Psoas muscle (tissue), 8 donors: ENCODE measurements at places on chromosomes 6 and 20. TPM values are rescaled to one million over a fixed set of nuclear protein-coding genes. Genes with fewer than 3 reads are reported as not detected.

ACSS1 gene
- polyA plus RNA-seq, result 15.1 TPM

TMC2 gene
- 0.04 TPM for polyA plus RNA-seq

OOEP gene
- not detected for polyA plus RNA-seq

FGD2 gene
- 0.92 TPM for polyA plus RNA-seq

CST5 gene
- not detected for polyA plus RNA-seq

BPIFA1 gene
- not detected for polyA plus RNA-seq

HS3ST5 gene
- polyA plus RNA-seq, result 0.34 TPM

TNFRSF6B gene
- polyA plus RNA-seq, result 16.1 TPM

CD93 gene
- polyA plus RNA-seq, result 9.5 TPM

ULBP1 gene
- 0.10 TPM for polyA plus RNA-seq

ADGRF5 gene
- 14.3 TPM for polyA plus RNA-seq

RBL1 gene
- polyA plus RNA-seq, result 4.6 TPM

ZBTB12 gene
- 2.9 TPM for polyA plus RNA-seq

ULBP3 gene
- polyA plus RNA-seq, result 0.55 TPM

KAT14 gene
- 10.3 TPM for polyA plus RNA-seq

- no peak for DNase-seq
Measured at GRCh38 chr6:168627506-168628175, 186.7 kb downstream of the SMOC2 start.

DNA sequence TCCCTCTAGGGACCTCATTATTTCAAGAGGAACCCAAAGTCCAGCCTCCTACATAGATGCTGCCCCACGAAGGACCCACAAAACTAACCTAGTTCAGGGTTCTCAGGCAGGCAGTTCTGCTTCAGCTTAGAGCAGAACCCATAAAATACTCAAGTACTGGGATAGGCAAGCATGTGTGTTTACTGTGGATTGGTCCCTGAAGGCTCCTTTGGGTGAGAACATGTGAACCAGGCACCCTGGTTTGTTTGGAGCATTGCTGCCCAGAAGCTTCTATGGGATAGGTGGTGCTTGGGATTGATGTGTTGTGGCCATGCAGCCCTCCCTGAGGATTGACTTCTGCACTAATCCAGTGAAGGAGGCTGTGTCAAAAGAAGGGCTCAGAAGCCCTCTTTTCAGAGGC is 14.9 kb upstream of the EFHC1 start:
- no peak for DNase-seq

DNA sequence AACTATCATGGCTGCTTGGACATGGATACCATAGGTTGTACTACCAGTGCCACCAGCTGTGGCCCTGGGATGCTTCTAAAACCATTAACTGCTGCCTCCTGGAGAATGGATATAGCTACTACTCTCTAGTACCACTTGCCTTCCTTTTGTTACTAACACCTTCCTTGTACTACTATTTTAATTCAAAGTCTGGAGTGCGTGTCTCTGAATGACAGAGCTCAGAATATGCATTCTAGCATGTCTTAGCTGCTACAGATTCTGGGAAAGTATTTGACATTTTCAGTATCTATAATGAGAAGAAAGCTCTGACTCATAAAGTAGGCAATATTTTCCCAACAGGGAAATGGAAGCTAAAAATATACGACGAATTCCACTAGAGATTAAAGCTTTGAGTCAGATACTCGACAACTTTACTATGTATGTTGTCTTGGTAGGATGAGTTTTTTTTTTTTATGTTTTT is 112.3 kb downstream of the PFDN4 start:
- DNase-seq, result no peak

- DNase-seq, result no peak
Measured at GRCh38 chr6:2616811-2617210, 133.9 kb downstream of the MYLK4 start.

GRCh38 chr6:44625996-44626395 is 238.5 kb downstream of the CDC5L start:
- no peak for DNase-seq

DNA sequence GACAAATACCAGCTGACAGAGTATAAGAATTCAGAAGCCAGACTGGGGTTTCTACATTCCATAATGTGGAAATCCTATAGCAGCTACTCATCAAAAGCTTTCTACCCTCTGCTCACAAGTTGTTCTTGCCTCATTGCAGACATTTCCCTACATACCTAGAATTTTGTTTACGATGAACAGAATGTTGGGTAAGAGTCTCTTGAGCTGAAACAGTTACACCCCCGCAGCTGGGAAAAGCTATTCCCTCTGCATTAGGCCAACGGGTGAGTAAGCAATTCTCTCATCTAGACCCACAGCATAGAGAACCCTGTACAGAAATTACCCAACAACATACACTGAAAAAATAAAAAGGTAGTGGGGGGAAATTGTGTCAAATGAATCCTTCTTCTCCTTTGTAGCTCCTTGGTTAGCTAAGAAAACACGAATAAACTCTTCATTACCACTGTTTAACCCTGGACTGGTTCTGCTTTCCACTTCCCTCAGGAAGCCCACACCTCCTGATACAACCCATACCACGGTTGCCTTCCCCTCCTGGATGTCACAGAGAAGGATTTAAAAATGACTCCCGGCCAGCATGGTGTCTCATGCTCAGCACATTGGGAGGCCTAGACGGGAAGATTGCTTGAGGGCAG is 215.0 kb upstream of the SHLD1 start:
- DNase-seq, result no peak

GRCh38 chr6:166046226-166046625 is 121.4 kb downstream of the TBXT start:
- no peak for DNase-seq

GRCh38 chr6:168148231-168148849 is 69.3 kb upstream of the FRMD1 start:
- no peak for DNase-seq

GRCh38 chr6:119511024-119511423 is 161.5 kb upstream of the MAN1A1 start:
- DNase-seq, result no peak

GRCh38 chr6:47034926-47035325 is 7.2 kb downstream of the ADGRF1 start:
- no peak for DNase-seq

GRCh38 chr20:35129647-35130069 is 17.5 kb downstream of the EDEM2 start:
- no peak for DNase-seq

DNA sequence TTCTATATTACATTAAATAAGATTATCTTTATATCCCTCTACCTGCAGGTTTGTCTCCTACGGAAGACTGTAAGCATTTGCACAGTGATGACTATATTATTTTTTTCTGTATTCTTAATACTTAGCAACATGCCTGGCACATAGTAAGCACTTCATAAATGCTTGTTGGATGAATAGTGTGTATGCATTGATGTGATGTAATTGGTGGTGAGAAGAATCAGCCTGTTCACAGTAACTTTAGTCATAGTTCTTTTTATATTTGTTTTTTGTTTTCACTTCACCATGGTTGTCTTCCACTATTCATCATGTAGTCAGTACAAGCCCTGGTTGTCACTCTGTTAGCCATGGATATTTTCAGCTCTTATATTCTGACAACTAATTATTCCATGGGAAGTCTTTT is 184.0 kb upstream of the FLRT3 start:
- no peak for DNase-seq

DNA sequence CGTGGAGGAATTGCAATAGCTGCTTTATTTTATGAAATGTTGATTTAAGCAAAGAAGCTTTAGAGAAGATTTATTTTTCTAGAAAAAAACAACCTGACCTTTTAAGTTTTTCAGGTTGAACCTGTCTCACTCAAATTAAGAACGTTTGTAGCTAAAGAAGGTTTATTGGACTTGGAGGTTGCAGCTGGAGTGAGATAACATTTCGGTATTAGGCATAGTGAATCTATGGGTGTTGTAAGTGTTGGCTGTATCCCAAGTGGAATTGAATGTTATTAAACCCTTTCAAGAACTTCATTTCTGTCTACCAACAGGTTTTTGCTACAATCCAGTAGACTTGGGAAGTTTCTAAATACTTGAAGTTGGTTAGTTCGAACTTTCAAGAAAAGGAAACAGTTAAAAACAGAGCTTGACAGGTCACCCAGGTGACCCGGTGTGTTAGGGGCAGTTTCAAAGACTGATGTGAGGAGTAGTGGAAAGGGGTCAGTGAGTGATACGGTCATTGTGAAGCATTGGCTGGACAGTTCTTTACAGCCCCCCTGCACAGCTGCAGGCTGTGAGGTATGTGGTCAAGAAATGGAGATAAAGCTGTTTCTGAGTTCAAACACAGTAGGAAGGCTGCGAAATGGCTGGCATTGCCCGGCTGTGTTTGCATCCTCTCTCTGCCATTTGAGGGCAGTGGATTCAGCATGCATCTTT is 2.4 kb upstream of the TBCC start:
- no peak for DNase-seq

DNA sequence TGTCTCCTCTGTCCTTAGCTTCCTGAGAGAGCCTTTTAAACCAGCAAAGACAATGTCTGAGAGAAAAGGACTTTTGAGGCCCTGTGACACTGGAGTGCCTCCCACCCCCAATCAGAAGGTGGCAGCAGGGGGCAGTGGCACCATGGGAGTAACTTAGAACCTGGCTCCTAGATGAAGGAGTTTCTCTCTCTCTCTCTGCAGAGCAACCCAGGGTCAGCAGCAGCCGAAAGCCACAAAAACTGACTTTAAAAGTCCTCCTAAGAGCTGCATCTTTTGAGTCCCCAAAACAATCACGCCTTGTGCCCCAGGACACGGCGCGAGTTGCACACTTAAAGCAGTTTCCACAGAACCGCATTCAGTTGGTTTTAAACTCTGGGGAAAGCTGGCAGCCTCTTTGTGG is 5.3 kb upstream of the TCP11 start:
- DNase-seq, result peak; percentile 24

DNA sequence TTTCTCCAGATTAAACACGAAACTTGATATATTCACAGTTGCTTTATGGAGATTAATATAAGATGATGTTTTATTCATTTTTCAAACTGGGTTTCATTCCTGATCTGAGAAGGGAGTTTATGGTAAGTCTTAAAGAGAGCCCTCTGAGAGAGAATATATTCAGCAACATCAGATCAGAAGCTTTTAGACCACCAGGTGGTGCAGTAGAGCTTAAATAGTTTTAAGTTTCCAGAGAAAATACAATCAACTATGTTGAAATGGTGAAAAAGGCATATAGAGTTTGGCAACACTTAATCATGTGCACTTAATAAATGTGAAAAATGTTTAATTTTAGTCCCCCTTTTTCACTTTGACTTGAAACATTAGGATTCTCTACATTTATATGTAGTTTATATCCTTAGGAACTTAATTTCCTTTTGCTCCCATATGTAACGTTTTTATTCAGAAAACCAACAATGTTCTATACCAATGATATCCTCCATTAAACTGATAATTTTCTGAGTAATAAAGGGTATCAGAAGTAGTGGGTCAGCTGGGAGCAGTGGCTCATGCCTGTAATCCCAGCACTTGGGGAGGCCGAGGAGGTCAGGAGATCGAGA is 86.4 kb upstream of the CLDN20 start:
- DNase-seq, result no peak

DNA sequence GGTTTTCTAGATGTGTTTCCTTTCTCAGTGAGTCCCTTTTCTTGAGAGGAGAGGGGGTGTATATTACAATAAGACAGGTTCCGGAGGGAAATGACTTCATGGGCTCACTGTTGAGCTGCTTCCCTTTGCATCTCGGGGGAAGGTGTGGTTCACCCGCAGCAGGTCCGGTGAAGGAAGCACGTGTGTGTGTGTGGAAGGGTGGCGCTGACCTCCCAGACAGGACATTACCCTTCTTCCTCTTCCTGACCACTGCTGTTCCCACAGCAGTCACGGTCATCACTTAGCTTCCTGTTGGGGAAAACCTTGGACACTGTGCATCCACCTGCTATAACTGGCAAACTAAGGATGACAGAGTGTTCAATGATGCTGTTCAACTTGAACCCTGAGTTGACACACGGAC is 83.6 kb downstream of the PLEKHG1 start:
- peak; percentile 29 for DNase-seq

DNA sequence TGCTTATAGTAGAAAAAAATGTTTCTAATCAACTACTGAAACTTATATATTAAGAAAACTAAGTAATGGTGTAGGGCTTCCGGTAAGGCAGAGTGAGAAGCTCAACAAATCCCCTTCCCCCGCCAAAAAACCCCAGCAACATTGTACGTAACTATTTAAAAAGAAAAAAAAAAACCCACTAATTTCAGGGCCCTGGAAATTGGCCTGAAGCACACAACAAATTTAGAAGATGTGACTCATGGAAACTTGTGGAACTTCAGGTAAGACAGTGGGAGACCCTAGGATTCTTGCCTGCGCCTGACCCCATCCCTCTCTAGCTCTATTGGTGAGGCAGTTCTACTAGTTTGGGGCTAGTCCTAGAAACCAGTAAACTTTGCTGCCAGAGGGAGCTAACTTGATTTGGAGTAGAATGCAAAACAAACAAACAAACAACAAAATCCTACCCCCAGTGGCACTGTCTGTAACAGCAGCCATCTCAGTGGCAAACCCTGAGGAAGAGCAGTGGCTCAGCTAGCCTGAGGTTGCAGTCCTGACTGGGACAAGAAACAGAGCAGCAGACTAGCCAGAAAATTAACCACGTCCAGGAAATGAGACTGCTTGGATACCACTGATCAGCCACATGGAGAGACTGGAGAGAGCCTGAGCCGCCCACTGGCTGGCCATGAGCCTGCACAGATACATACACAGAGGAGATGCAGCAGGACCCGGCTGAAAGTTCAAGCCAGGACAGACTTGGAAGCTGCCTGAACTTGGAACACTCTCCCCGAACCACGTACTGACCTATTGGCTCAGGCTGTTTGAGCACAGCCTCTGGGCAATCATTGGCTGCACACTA is 135.1 kb downstream of the TBXT start:
- DNase-seq, result peak; percentile 60

- no peak for DNase-seq
Measured at GRCh38 chr6:56387621-56388414, 140.4 kb upstream of the COL21A1 start.

GRCh38 chr6:89287351-89288028 is 27.6 kb downstream of the GABRR2 start:
- no peak for DNase-seq

GRCh38 chr6:158835616-158836221 is 16.6 kb upstream of the EZR start:
- DNase-seq, result no peak

GRCh38 chr6:105270511-105270910 is 90.7 kb upstream of the POPDC3 start:
- no peak for DNase-seq

- DNase-seq, result no peak
Measured at GRCh38 chr20:33897313-33897912, 86.3 kb downstream of the CHMP4B start.

DNA sequence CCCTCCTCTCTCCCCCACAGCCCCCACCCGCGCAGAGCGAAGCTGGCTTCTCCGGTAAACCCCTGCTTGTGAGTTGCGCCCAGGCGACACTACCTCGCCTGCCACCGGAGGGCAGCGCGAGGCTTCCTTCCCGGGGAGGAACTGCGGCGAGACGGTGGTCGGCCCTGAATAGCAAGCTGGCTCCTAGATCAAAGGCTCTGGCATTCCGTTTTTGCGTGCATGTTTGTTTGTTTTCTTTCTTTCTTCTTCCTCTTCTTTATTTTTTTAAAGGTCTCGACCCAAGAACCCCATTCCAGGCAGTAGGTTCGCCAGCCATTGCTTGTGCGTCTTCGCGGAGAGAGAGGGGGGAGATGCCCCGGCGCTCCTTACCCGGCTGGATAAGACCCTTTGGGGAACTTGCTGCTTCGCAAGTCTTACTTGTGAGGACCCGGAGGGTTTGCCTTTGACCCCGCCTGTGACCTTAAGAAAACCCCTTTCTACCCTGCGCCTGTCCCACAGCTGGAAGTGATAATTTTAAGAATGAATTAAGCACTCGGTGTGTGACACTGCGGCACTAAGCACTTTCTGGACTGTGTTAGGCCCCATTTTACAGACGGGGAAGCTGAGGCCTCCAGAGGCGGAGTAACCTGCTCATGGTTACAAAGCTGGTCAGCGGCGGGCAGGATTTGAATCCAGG is 92.7 kb upstream of the SIRPA start:
- peak; percentile 65 for DNase-seq

- DNase-seq, result no peak
Measured at GRCh38 chr20:43752561-43753301, 25.9 kb upstream of the GTSF1L start.
